Dermis blood vessel endothelial cell (primary cell): ENCODE measurements at places on chromosomes 5 and 9. TPM values are rescaled to one million over a fixed set of nuclear protein-coding genes. Genes with fewer than 3 reads are reported as not detected.

DNA sequence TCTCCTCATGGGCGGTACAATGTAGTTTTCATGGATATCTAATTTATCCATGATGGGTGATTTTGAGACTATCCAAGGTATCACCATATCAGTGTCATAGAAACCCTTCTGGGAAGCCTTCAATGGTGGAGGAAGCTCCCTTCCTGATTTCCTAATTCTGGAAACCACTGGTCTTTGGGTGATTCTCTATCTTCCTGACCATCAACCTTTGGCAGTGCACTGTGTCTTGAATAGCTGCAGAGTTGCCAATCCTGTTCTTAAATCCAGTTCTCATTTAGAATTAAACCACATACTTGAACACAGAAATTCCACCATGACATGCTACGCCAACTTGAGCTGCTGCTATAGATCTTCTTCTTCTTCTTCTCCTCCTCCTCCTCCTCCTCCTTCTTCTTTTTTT is 161.7 kb upstream of the KLF9 start:
- DNase-seq, result no peak

- DNase-seq, result no peak
Measured at GRCh38 chr5:10946050-10946449, 185.0 kb upstream of the DAP start.

Gene PCDHA9
- under 0.01 TPM in 2 replicates for total RNA-seq

GRCh38 chr5:117701062-117701461 is 1126.4 kb upstream of the SEMA6A start:
- no peak for DNase-seq

- no peak for DNase-seq
Measured at GRCh38 chr5:146098047-146098446, 7.3 kb downstream of the PLAC8L1 start.

- DNase-seq, result no peak
Measured at GRCh38 chr9:16145196-16145950, 592.5 kb downstream of the CCDC171 start.

- no peak for DNase-seq
Measured at GRCh38 chr5:2754581-2755075, 3.2 kb upstream of the IRX2 start.
